ENCODE measurements at places on chromosomes 3 and 15.

DNA sequence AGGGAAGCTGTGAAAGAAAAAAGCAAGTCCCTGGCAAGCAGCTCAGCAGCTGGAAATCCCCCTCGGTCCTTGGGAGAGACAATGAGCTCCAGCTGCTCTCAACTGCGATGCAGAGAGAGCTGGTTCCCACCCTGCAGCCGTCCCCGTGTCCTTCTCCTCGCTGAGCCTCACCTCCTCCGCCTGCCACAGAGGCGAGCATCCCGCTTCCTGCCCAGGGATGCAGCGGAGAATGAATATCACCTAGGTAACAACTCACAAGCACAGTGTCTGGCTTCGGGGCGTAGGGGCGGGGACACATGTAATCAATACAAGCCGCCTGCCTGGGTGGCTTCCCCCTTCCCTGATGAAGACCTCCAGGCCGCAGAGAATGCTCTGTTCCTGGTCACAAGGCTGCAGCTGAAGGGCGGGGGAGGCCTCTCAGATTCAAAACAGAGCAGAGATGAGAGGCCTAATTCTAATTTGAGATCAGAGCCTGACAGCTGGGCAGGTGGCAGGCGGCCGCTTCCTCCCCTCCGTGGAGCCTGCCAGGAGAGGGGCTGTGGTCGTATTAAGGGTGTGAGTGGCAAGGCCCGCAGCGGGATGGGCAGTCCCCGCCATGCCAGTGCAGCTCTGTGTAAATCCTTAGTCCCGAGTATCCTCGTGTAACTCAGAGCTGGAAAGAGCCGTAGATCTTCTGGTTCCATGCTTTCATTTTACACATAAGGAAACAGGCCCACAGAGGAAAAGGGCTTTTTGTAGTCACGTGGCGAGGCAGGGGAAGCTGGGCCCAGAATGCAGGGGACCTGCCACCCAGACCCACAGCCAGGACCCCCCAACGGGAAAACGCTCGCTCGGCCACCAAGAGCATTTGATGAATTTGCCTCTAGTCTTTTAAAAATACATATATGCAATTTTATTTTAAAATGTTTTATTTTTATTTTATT, 24.3 kb downstream of the ZDHHC19 start:
- DNase-seq, result no peak

DNA sequence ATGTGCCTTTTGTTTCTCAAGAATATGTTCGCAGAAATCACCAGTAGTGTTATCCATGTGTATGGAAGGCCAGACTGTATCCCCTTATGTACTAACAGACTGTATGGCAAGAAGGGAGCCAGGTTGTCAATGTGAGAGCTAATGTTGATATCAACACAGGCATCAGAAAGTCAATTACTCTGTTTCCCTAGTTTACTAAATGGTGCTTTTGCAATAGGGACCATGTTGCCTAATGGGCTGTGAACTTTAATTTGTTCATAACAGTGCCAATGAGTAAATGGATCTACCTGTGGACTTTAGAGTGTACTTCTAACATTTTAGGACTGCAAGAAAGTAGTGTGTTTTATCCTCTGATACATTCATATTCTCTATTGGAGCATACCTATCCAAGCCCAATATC, 431.8 kb upstream of the TPRG1 start:
- DNase-seq, result no peak

GRCh38 chr3:131338948-131339640, 42.5 kb upstream of the NUDT16 start:
- DNase-seq, result no peak

DNA sequence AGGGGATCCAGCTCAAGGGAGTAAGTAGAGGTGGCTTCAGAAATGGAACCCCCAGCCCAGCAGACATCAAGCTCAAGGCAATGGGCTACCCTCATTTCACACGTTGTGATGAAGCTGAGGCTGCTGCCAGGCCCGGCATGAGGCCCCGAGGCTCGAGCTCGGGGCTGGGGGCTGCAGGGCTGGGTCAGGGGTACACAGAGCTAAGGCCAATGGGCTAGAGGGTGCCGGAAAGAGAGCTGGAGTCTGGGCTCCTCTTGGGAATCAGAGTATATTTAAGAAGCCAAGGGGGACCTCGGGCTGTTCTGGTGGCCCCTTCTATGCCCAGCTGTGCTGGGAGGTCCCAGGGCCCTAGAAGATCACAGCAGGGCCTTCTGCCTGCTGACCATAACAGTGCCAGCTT, 7.4 kb downstream of the PRSS50 start:
- no peak for DNase-seq
